Cortex of kidney (tissue), 1 donor: ENCODE measurements at places on chromosomes 6 and 20.

DNA sequence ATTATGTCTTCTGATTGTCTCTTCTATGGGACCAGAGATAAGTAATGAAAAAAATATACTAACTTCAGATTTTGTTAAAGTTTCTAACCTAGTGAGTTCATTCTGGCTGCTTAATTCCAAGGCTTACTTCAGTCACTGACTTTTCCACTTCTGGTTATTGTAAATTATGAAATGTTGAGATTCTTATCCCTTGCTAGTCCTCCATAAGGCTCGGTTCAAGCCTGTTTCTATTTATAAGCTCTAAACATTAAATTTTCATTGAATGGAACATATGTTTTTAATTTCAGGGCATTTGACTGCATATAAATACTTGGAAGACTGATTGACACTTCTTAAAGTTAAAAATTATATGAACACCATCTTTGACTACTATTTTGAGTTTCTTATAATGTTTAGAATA, 23.6 kb upstream of the NKAIN2 start:
- no peak for DNase-seq

GRCh38 chr6:77178821-77179220, 284.5 kb downstream of the HTR1B start:
- DNase-seq: no peak

- no peak for DNase-seq
These were observed 11.2 kb upstream of the CDK19 start for GRCh38 chr6:110826236-110827129.

- DNase-seq: no peak
These were observed 2.3 kb upstream of the SNRNP48 start for GRCh38 chr6:7587631-7588100.

GRCh38 chr20:19918965-19919329, 98.2 kb upstream of the NAA20 start:
- no peak for DNase-seq

GRCh38 chr20:35283441-35284266, 918 bp downstream of the EIF6 start:
- no peak for DNase-seq

- DNase-seq: no peak
These were observed 94.4 kb upstream of the CD93 start for GRCh38 chr20:23180451-23180921.

DNA sequence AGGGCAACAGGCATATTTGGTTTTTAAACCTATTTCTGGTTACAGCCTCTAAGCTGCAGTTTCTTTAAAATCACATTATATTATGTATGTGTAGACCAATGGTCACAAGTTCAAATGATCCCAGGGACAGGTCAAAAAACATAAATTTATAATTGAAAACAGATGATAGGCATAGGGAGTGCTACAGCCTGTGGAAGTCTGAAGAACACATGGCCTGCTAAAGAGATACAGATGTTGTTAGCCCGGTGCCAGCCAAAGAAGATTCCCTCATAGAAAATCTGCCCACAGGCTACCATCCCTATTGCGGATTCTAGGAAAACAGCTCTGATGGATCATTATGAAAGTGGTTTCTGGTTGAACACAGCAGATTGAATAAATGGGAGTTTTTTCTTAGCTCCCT, 65.3 kb downstream of the NRSN1 start:
- DNase-seq: no peak

GRCh38 chr6:98514796-98515195, 319.6 kb upstream of the POU3F2 start:
- DNase-seq: no peak

- DNase-seq: no peak
These were observed 244.2 kb downstream of the EPM2A start for GRCh38 chr6:145491126-145491525.

- DNase-seq: no peak
These were observed 55.6 kb downstream of the KLHL32 start for GRCh38 chr6:96980142-96980541.

GRCh38 chr6:166758136-166758704, 131.2 kb upstream of the RPS6KA2 start:
- DNase-seq: no peak
